ENCODE measurements at places on chromosomes 1 and 21. TPM values are rescaled to one million over a fixed set of nuclear protein-coding genes. Genes with fewer than 3 reads are reported as not detected.

GRCh38 chr1:155989242-155990004, 11.1 kb upstream of the ARHGEF2 start:
- peak; percentile 42 for DNase-seq

- no peak for DNase-seq
Observed at GRCh38 chr1:159872891-159873290, 10.4 kb upstream of the VSIG8 start.

- DNase-seq = no peak
Observed at GRCh38 chr1:227765261-227766014, 30.2 kb downstream of the SNAP47 start.

GRCh38 chr21:32532636-32533035, 52.7 kb downstream of the TCP10L start:
- no peak for DNase-seq

The ACTN2 gene
- not detected for total RNA-seq

The MPL gene
- total RNA-seq = not detected
